ENCODE measurements at places on chromosomes 5 and 9. TPM values are rescaled to one million over a fixed set of nuclear protein-coding genes. Genes with fewer than 3 reads are reported as not detected.

DNA sequence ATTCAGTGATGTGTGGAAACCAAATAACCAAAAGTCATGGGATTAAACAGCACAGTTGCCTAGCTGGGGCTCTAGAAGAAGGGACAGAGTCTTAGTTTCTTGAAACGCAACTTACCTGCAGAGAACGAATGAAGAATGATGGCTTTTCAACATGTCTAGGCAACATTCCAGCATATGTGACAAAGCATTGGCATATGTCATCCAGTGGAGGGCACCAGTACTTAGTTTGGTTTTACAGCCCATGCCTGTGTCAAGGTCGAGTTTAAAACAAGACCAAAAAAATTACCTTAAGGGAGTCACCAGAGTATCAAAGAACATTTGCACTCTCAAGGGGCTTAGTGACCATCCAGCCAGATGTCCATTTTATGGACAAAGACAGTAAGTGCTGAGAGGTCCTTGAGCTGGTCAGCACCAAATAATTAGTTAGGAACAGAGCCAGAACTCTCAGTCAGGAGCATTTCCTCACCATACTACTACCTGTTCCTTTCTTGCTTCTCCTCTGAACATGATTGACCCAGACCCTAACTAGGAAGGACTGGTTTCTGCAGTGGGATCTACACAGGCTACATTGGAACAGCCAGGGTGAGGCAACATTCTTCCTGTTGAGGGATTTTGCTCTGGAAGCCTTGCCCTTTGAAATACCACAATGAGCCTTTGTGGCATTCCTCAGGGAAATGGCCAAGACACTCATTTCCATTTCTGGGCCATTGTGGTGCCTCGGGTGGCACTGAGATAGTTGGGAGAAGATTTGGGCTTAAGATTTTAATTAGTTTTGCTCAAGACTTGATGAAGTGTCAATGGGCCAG, 75.4 kb upstream of the ANKH start:
- no peak for DNase-seq
- H3K4me1 ChIP-seq = no peaks in the 10 kb centered on the region
- no peaks in the 10 kb centered on the region for H3K36me3 ChIP-seq
- no peak overlapping the region for H3K27ac ChIP-seq
- no peak overlapping the region for H3K4me3 ChIP-seq
- no peaks in the 10 kb centered on the region for H3K27me3 ChIP-seq

DNA sequence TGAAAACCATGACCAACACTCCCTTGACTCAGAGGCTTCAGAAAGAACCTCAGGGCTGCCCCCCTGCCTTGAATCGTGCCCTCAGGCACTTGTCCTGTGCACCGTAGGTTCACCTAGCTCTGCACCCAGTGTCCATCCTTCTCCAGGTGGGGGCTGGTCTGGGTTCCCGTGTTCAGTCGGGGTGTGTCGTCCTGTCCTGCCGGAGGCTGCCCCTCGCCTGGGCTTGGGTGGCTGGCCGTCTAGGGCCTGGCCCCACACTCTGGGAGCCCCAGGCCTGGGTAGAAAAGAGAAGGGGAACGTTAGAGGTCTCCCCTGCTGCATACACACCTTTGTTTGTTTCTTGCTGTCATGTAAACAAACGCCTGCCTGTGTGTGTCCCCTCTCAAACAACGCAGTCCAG, 29.3 kb downstream of the CATSPER3 start:
- H3K4me3 ChIP-seq = no peak overlapping the region
- no peak for DNase-seq
- peaks cover 24% of the 10 kb centered on the region for H3K27me3 ChIP-seq
- H3K36me3 ChIP-seq = peaks cover 9% of the 10 kb centered on the region
- no peak overlapping the region for H3K27ac ChIP-seq

- H3K36me3 ChIP-seq = peaks cover 9% of the 10 kb centered on the region
- no peaks in the 10 kb centered on the region for H3K27me3 ChIP-seq
- no peak overlapping the region for H3K27ac ChIP-seq
- no peak for DNase-seq
- H3K4me3 ChIP-seq = no peak overlapping the region
Observed at GRCh38 chr5:115577741-115578140, 24.5 kb downstream of the TICAM2 start.

DNA sequence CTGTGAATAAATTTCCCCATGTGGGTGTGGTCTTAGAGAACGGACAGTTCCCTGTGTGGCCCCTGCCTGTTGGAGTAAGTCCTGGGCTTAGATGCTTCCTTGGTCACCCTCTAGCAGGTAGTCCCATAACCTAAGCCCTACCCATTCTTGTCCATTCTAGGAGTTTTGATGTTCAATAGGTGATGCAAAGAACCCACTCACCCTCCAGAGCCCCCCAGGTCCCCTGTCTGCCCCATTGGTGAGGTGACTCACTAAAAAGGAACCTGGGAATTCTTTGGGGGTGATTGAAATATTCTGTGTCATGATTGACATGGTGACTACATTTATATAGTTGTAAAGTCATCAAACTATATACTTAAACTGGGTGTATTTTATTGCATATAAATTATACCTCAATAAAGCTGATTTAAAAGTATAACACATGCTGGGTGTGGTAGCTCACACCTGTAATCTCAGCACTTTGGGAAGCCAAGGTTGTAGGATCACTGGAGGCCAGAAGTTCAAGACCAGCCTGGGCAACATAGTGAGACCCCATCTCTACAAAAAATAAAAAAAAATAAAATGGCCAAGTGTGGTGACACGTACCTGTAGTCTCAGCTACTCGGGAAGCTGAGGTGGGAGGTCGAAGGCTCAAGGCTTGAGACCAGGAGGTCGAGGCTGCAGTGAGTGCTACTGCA, 20.8 kb upstream of the GTF3C5 start:
- H3K27me3 ChIP-seq = peaks cover 31% of the 10 kb centered on the region
- H3K36me3 ChIP-seq = no peaks in the 10 kb centered on the region
- H3K27ac ChIP-seq = no peak overlapping the region
- DNase-seq = peak; percentile 17
- H3K4me1 ChIP-seq = no peaks in the 10 kb centered on the region

GRCh38 chr5:157855404-157855994, 3.4 kb downstream of the CLINT1 start:
- H3K4me3 ChIP-seq = peak overlapping the region; percentile 39
- H3K27me3 ChIP-seq = no peaks in the 10 kb centered on the region
- DNase-seq = no peak
- H3K4me1 ChIP-seq = peaks cover 56% of the 10 kb centered on the region
- H3K27ac ChIP-seq = peak overlapping the region; percentile 41
- H3K36me3 ChIP-seq = peaks cover 2% of the 10 kb centered on the region

GRCh38 chr5:145793574-145793973, 41.6 kb downstream of the PRELID2 start:
- no peaks in the 10 kb centered on the region for H3K27me3 ChIP-seq
- no peak overlapping the region for H3K27ac ChIP-seq
- no peak overlapping the region for H3K4me3 ChIP-seq
- no peak for DNase-seq
- peaks cover 3% of the 10 kb centered on the region for H3K36me3 ChIP-seq

DNA sequence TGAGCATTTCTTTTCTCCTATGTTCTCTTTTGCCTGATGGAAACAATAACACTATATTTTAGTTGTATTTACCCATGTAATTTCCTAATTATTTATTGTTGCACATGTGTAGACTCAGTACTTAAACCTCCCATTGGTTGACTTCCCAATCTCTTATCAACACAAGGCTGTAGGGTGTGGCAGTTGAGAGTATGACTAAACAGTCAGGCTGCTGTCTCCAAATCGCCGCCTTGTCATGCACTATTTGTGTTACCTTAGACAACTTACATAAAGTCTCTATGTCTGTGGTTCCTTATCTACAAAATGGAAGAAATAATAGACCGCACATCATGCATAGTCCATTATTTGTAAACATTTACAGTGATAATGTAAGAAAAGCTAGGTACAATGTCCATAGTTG, 68.9 kb upstream of the EFNA5 start:
- H3K27ac ChIP-seq = no peak overlapping the region
- H3K27me3 ChIP-seq = no peaks in the 10 kb centered on the region
- peaks cover 22% of the 10 kb centered on the region for H3K4me1 ChIP-seq
- H3K36me3 ChIP-seq = no peaks in the 10 kb centered on the region
- no peak for DNase-seq

DNA sequence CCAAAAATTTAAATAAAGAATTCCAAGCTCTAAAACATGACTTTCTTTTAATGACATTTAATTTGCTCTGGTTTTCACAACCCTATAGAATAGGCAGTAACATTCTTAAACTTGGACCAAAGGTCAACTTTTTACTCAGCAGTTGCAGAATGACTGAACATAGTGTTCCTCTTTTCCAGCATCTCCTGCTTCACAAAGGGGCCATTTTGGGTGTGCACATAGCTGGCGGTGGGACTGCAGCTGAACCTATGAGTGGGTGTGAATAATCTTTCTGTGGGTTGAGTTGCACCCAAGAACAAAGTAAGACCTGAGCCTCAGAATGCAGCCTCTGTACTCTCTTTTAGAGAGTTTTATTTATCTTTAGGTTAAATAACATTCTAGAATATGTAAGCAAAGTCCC, 96.9 kb upstream of the HAPLN1 start:
- no peak overlapping the region for H3K27ac ChIP-seq
- H3K36me3 ChIP-seq = peaks cover 9% of the 10 kb centered on the region
- no peaks in the 10 kb centered on the region for H3K4me1 ChIP-seq
- no peak for DNase-seq
- no peak overlapping the region for H3K4me3 ChIP-seq
- no peaks in the 10 kb centered on the region for H3K27me3 ChIP-seq

- H3K36me3 ChIP-seq = peaks cover 11% of the 10 kb centered on the region
- no peak overlapping the region for H3K27ac ChIP-seq
- DNase-seq = no peak
- no peaks in the 10 kb centered on the region for H3K4me1 ChIP-seq
- no peak overlapping the region for H3K4me3 ChIP-seq
- no peaks in the 10 kb centered on the region for H3K27me3 ChIP-seq
Observed at GRCh38 chr5:53313145-53313544, 167.3 kb upstream of the FST start.

DNA sequence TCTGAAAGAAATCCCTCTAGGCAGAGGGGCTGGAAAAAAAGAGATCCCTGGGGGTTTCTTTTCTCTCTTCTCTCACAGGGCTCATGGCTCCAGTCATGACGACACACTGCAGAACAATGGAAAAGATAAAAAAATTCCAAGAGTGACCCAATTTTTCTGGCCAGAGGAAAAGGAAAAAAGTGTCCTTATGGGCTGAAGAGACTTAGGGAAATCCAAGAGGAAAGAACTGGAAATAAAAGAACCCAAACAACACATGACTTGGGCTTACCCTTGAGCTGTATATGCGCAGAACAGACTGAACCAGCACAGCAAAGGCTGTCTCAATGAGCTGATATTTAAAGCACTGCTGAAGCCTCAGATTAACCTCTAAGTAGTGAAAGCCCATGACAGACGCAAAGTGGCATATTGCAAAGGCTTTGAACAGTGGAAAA, 102.4 kb downstream of the SMIM23 start:
- no peak for DNase-seq
- peaks cover 21% of the 10 kb centered on the region for H3K36me3 ChIP-seq
- H3K4me1 ChIP-seq = peaks cover 16% of the 10 kb centered on the region
- H3K4me3 ChIP-seq = no peak overlapping the region
- H3K27me3 ChIP-seq = no peaks in the 10 kb centered on the region

GRCh38 chr9:93053781-93054331, 4.6 kb upstream of the SUSD3 start:
- no peaks in the 10 kb centered on the region for H3K27me3 ChIP-seq
- H3K4me1 ChIP-seq = peaks cover 11% of the 10 kb centered on the region
- no peak for DNase-seq
- H3K27ac ChIP-seq = no peak overlapping the region
- H3K4me3 ChIP-seq = no peak overlapping the region
- no peaks in the 10 kb centered on the region for H3K36me3 ChIP-seq

- peak; percentile 36 for DNase-seq
- peaks cover 35% of the 10 kb centered on the region for H3K4me1 ChIP-seq
- no peak overlapping the region for H3K27ac ChIP-seq
- H3K27me3 ChIP-seq = no peaks in the 10 kb centered on the region
- H3K36me3 ChIP-seq = peaks cover 1% of the 10 kb centered on the region
Observed at GRCh38 chr9:91805031-91805430, 145.0 kb downstream of the ROR2 start.

DNA sequence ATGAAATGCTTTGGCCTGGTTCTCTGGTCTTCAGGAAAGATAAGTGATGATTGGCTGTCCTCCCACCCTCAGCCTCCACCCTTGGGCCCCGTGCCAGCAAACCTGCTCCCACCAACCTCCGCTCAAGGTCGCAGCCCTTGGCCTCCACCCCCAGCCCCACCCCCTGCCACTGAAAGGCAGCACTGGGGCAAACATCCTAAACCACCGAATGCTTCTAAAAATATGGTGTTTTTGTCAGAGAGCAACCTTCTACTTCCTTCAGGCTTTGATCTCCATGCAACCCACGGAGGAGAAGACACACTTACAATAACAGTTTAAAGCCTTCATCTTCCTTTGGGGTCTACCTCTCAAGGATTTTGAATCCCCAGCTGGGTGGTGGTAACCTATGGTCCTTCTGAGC, 24.0 kb upstream of the TCF7 start:
- H3K4me3 ChIP-seq = no peak overlapping the region
- H3K27me3 ChIP-seq = peaks cover 1% of the 10 kb centered on the region
- H3K27ac ChIP-seq = no peak overlapping the region
- H3K36me3 ChIP-seq = no peaks in the 10 kb centered on the region
- no peaks in the 10 kb centered on the region for H3K4me1 ChIP-seq

DNA sequence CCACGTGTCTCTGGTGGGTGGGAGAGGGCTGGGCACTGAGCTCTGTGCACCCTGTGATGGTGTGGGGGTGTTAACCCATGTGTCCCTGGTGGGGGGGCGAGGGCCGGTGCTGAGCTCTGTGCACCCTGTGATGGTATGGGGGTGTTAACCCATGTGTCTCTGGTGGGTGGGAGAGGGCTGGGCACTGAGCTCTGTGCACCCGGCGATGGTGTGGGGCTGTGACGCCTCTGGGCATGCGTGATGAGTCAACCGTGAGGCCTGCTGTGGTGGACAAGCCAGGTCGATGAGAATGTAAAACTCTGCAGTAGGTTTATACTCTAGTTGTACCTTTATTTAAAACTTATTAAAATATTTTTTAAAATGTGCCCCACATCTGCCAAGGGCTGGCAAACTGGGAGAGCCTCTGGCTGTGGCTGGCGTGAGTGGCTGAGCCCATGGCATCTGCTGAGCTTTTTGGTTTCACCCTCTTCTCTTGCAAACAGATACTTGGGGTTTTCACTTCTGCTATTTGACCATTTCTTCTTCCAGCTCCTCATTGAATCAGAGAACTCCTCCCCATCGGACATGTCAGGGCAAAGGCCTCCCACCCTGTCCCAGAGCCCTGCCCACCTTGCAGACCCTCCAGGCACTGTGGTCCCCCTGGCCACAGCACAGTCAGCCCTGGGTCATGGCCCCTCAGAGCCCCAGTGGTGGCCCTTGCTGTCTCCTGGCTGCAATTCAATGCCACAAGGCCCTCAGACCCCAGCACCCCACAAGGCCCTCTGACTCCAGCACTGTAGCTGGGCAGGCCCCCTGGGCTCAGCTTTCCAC, 18.5 kb upstream of the EXOC3 start:
- DNase-seq = peak; percentile 74
- H3K4me1 ChIP-seq = peaks cover 6% of the 10 kb centered on the region
- H3K27ac ChIP-seq = no peak overlapping the region
- H3K27me3 ChIP-seq = no peaks in the 10 kb centered on the region
- H3K36me3 ChIP-seq = peaks cover 6% of the 10 kb centered on the region

The MLANA gene
- not detected for total RNA-seq

The ARL10 gene
- 37.8 TPM for total RNA-seq

The KIF24 gene
- 0.90 TPM for total RNA-seq

The PCDHGC4 gene
- total RNA-seq = 0.72 TPM

The STOML2 gene
- 71.7 TPM for total RNA-seq

The SPINK5 gene
- total RNA-seq = 2.0 TPM

The PROB1 gene
- total RNA-seq = 2.3 TPM

The GAS1 gene
- 70.0 TPM for total RNA-seq

The ARL14EPL gene
- not detected for total RNA-seq

The NMUR2 gene
- not detected for total RNA-seq

The CDX1 gene
- total RNA-seq = 0.57 TPM

The TMC1 gene
- not detected for total RNA-seq

The TAF11L10 gene
- total RNA-seq = not detected

The PCDHB16 gene
- total RNA-seq = 5.9 TPM

Measured in chondrocyte (in vitro differentiated cells).